ENCODE measurements at places on chromosomes 2 and 18.

- H3K27ac ChIP-seq: no peak overlapping the region
- H3K27me3 ChIP-seq: no peaks in the 10 kb centered on the region
- no peaks in the 10 kb centered on the region for H3K4me1 ChIP-seq
- DNase-seq: no peak
Observed at GRCh38 chr18:40985436-40985835, 969.6 kb upstream of the PIK3C3 start.

DNA sequence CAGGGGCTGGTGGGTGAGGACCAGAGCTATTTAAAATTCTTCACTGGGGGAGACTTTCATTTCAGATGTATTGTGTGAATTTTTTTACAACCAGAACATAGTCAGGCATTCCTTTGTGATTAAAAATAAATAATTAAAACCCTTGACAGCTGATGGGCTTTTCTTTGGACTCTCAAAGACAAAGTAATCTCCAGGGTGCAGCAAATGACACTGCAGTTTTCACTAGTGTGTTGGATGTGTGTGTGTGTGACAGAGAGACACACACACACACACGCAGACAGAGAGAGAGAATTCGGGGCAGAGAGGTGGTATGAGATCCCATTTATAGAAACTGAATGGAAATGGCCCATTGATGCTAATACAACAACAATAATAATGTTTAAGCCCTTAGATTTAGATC lies 10.3 kb upstream of the GALNT14 start:
- no peak overlapping the region for H3K27ac ChIP-seq
- no peak overlapping the region for H3K4me3 ChIP-seq
- no peak for DNase-seq
- H3K36me3 ChIP-seq: no peaks in the 10 kb centered on the region
- no peaks in the 10 kb centered on the region for H3K4me1 ChIP-seq

- no peaks in the 10 kb centered on the region for H3K27me3 ChIP-seq
- DNase-seq: no peak
- H3K4me1 ChIP-seq: peaks cover 3% of the 10 kb centered on the region
- no peak overlapping the region for H3K4me3 ChIP-seq
- no peaks in the 10 kb centered on the region for H3K36me3 ChIP-seq
- H3K27ac ChIP-seq: no peak overlapping the region
Observed at GRCh38 chr2:237193436-237193835, 107.7 kb downstream of the COPS8 start.

- H3K36me3 ChIP-seq: no peaks in the 10 kb centered on the region
- H3K27me3 ChIP-seq: no peaks in the 10 kb centered on the region
- no peak overlapping the region for H3K4me3 ChIP-seq
- no peak for DNase-seq
- no peak overlapping the region for H3K27ac ChIP-seq
- peaks cover 1% of the 10 kb centered on the region for H3K4me1 ChIP-seq
Observed at GRCh38 chr2:149652526-149652925, 65.0 kb upstream of the MMADHC start.

- peaks cover 3% of the 10 kb centered on the region for H3K36me3 ChIP-seq
- peaks cover 4% of the 10 kb centered on the region for H3K4me1 ChIP-seq
- no peak for DNase-seq
- H3K4me3 ChIP-seq: no peak overlapping the region
- H3K27me3 ChIP-seq: no peaks in the 10 kb centered on the region
Observed at GRCh38 chr2:74865770-74866674, 32.1 kb downstream of the HK2 start.

DNA sequence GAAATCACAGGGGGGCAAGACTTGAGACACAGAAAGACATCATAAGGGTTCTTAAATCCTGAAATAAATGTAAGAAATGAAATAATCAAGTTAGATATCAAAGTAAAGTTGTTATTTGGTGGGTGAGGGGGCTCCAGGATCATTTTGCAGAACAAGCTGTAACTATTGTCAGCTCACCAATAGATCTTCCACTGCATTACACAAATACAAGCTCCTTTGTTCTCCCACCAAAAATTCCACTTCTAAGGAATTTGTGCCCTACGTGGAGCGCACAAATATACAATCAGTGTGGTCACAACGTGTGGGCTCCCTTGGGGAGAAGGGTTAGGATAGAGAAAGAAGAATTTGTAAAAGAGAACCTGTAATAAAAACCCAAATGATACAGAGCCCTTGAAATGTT lies 19.2 kb upstream of the GALNT5 start:
- H3K4me3 ChIP-seq: no peak overlapping the region
- H3K36me3 ChIP-seq: no peaks in the 10 kb centered on the region
- no peak overlapping the region for H3K27ac ChIP-seq
- H3K27me3 ChIP-seq: no peaks in the 10 kb centered on the region
- no peaks in the 10 kb centered on the region for H3K4me1 ChIP-seq

- no peak for DNase-seq
- H3K36me3 ChIP-seq: peaks cover 36% of the 10 kb centered on the region
- H3K4me1 ChIP-seq: peaks cover 2% of the 10 kb centered on the region
- H3K27ac ChIP-seq: no peak overlapping the region
Observed at GRCh38 chr2:120981443-120981842, 245.8 kb downstream of the GLI2 start.

GRCh38 chr18:54129448-54130067 lies 94.9 kb downstream of the MBD2 start:
- H3K27me3 ChIP-seq: no peaks in the 10 kb centered on the region
- no peak overlapping the region for H3K27ac ChIP-seq
- H3K4me1 ChIP-seq: no peaks in the 10 kb centered on the region
- no peak overlapping the region for H3K4me3 ChIP-seq

- H3K27ac ChIP-seq: no peak overlapping the region
- H3K4me1 ChIP-seq: no peaks in the 10 kb centered on the region
- no peaks in the 10 kb centered on the region for H3K27me3 ChIP-seq
- no peak for DNase-seq
Observed at GRCh38 chr18:34870555-34871310, 160.6 kb downstream of the DTNA start.

- H3K36me3 ChIP-seq: no peaks in the 10 kb centered on the region
- no peaks in the 10 kb centered on the region for H3K4me1 ChIP-seq
- H3K27me3 ChIP-seq: no peaks in the 10 kb centered on the region
- no peak overlapping the region for H3K4me3 ChIP-seq
Observed at GRCh38 chr2:85865539-85866164, 23.1 kb downstream of the ST3GAL5 start.

GRCh38 chr18:4870177-4870773 lies 326.8 kb downstream of the AKAIN1 start:
- no peak for DNase-seq
- peaks cover 2% of the 10 kb centered on the region for H3K4me1 ChIP-seq
- H3K27ac ChIP-seq: no peak overlapping the region
- H3K4me3 ChIP-seq: no peak overlapping the region
- no peaks in the 10 kb centered on the region for H3K27me3 ChIP-seq

DNA sequence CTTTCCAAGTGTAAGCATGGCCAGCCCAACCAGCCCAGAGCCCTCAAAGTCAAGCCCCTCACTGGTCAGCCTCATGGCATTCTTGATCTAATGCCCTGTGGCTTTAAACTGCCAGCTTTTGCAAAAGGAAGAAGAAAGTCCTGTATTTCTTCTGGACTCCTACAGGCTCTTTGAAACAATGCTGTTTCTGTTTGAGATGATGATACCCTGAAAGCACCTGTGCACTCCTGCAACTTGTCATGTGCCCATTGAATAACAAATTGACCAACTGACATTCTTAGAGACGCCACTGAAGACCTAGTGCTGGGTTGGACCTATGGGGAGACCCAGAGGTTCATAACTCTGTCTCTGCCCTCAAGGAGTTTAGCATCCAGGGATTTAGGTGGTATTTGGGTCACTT lies 82.0 kb upstream of the MSH2 start:
- no peaks in the 10 kb centered on the region for H3K27me3 ChIP-seq
- H3K4me3 ChIP-seq: no peak overlapping the region
- H3K36me3 ChIP-seq: no peaks in the 10 kb centered on the region
- no peaks in the 10 kb centered on the region for H3K4me1 ChIP-seq

- H3K36me3 ChIP-seq: no peaks in the 10 kb centered on the region
- no peak overlapping the region for H3K27ac ChIP-seq
- H3K4me1 ChIP-seq: peaks cover 9% of the 10 kb centered on the region
- no peak for DNase-seq
- peaks cover 35% of the 10 kb centered on the region for H3K27me3 ChIP-seq
- H3K4me3 ChIP-seq: peak overlapping the region; percentile 73
Observed at GRCh38 chr18:75211002-75211621, 515 bp downstream of the TSHZ1 start.

DNA sequence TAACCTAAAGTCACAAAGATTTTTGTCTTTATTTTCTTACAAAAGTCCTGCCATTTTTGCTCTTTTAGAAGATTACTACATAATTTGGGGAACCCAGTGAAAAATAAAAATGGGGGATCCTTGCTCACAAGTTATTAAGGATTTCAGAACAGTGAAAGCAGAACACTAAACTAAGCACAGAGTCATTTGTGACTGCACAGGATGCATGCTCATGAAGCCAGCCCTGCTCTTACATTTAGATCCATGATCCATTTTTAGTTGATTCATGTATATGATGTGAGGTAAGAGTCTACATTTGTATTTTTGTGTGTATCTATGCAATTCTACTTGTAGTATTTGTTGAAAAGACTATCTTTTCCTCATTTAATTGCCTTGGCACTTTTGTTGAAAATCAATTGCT lies 21.8 kb downstream of the SP140L start:
- no peaks in the 10 kb centered on the region for H3K4me1 ChIP-seq
- H3K4me3 ChIP-seq: no peak overlapping the region
- H3K36me3 ChIP-seq: no peaks in the 10 kb centered on the region
- H3K27ac ChIP-seq: no peak overlapping the region
- no peaks in the 10 kb centered on the region for H3K27me3 ChIP-seq

DNA sequence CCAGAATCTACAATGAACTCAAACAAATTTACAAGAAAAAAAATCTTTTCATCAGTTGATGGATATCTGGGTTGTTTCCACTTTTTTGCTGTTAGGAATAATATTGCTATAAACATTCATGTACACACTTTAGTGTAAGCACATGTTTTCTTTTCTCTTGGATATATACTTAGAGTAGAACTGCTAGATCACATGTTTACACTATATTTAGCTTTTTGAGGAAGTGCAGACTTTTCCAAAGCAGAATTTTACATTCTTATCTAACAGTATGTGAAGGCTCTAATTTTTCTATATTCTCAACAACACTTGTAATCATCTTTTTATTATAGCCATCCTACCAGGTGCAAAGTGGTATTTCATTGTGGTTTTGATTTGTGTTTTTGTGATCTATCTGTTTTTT lies 103.6 kb upstream of the RMP24 start:
- no peak overlapping the region for H3K27ac ChIP-seq
- no peak overlapping the region for H3K4me3 ChIP-seq
- no peaks in the 10 kb centered on the region for H3K36me3 ChIP-seq
- DNase-seq: no peak
- no peaks in the 10 kb centered on the region for H3K4me1 ChIP-seq

GRCh38 chr18:3450012-3450798 lies at the start of gene TGIF1:
Gene TGIF1, plus strand, starts transcription at chr18:3450172. Its CDS starts 318 bp downstream, at chr18:3450490.
- no peaks in the 10 kb centered on the region for H3K36me3 ChIP-seq
- no peak for DNase-seq
- H3K27ac ChIP-seq: no peak within 1 kb of the TSS
- H3K4me3 ChIP-seq: peak within 1 kb of the TSS; percentile 98

DNA sequence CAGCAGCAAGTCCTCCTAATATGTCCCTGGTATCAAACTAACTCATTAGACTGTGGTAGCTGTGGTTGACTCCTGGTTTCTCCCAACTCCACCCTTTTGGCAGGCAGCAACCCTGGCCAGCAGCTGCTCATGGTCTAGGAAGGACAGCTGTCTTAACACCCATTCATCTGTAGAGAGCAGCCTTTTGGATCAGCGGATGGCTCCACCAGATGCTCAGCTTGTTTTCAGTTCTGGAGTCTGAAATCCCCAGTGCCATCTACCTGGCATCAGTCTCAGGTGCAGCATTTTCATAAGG lies 100.5 kb downstream of the SPOPL start:
- H3K4me1 ChIP-seq: no peaks in the 10 kb centered on the region
- no peak for DNase-seq
- no peak overlapping the region for H3K4me3 ChIP-seq
- H3K36me3 ChIP-seq: no peaks in the 10 kb centered on the region

DNA sequence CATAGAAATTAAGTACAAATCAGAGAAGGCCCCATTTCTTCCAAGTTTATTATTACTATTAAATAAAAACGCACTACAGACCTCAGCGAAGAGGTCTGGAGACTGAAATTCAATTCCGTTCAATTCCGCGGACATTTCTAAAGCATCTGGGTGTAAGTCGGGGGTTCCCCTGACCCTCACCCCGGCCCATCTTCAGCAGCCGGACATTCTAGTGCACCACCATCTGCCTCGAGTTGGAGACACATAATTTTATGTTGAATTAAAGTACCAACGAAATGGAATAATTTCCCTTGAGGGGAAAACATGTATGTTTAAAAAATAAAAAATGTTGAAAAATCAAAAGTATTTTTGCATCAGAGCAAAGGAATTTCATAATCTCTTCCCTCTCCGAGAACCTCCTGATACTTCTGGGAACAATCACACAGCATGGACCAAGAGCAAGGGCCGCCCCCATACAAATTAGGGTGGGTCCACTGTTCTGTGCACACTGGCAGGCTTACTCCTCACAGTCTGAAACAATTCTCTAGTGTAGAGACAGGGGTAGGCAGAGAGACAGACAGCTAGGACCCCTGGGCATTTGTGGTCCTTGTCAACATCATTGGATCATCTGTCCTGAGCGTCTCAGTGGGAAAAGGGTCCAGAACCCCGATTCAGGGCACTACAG lies 29.3 kb downstream of the MBP start:
- H3K4me3 ChIP-seq: no peak overlapping the region
- no peaks in the 10 kb centered on the region for H3K36me3 ChIP-seq
- DNase-seq: no peak
- peaks cover 5% of the 10 kb centered on the region for H3K4me1 ChIP-seq

- H3K36me3 ChIP-seq: no peaks in the 10 kb centered on the region
- H3K4me1 ChIP-seq: no peaks in the 10 kb centered on the region
- no peak for DNase-seq
Observed at GRCh38 chr18:58653814-58654509, 17.3 kb upstream of the MALT1 start.

DNA sequence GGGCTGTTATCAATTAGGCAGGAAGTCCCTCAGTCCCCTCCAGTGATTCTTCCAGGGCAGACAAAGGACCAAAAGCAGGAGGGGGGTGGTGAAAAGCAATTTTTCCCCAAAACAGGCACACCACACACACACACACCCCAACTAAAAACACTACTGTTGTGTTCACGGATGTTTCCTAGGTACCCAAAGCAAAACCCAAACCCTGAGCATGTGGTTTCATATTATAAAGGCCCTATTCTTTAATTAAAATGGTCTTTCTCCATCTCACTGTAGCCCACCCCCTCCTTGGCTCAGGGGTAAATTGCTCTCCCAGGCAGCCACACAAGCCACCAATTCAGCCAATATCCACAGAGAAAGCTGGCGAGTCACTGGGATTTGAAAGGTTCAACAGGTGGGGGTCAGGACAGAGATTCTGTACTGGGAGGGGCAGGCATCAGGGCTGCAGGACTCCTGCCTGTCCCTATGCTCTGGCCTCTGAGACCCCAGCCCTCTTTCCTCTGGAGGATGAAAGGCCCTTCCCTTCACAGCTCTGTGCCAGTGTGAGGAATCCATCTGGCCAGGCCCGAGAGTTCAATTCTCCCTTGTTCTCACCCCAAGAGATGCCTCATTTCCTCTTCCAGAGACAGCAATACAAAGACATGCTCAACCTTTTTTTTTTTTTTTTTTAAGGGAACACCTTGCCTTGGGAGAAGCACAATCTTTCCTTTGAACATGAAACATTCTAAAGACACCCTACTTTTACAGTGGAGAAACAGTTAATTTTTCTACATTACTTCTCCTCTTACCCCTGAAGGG lies 43.6 kb downstream of the SPRED2 start:
- H3K27me3 ChIP-seq: no peaks in the 10 kb centered on the region
- no peaks in the 10 kb centered on the region for H3K4me1 ChIP-seq
- H3K4me3 ChIP-seq: no peak overlapping the region
